Osteocyte (in vitro differentiated cells): ENCODE measurements at places on chromosomes 6 and 20.
A peak's percentile ranks its signal among the peaks of the same experiment; 100 is the strongest.

DNA sequence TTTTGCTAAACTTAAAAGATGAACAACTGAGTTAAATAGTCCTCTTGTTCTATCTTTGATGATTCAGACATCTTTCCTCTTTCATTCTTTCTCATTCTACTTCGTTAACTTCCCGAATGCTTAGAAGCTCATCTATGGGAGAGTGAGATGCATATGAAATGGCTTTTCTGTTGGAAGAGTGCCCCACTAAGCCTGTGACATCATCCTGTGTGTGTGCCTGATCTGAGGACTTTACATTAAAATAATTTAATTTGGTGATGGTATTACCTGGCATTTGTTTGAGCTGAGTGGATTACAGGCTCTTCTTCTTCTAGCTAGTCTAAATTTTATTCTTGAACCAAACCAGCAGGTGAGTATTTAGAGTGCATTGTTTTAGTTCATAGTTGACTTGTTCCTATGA, 626.5 kb downstream of the QKI start:
- no peak for DNase-seq

DNA sequence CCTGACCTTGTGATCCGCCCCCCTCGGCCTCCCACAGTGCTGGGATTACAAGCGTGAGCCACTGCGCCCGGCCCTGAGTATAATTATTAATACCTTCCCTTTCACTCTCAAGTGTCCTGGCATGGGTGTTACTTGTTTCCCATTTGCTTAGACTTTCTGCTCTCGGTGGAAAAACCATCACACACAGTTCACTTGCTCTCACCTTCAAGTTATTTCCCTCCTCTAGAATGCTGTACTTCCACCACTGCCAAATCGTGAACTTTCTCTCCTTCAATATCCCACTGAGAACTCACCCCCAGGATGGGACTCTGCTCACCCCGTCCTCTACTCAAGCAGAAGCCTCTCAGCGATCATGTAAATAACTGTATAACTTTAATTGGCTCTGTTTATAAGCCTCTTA, 4.6 kb upstream of the HIVEP1 start:
- no peak for DNase-seq

DNA sequence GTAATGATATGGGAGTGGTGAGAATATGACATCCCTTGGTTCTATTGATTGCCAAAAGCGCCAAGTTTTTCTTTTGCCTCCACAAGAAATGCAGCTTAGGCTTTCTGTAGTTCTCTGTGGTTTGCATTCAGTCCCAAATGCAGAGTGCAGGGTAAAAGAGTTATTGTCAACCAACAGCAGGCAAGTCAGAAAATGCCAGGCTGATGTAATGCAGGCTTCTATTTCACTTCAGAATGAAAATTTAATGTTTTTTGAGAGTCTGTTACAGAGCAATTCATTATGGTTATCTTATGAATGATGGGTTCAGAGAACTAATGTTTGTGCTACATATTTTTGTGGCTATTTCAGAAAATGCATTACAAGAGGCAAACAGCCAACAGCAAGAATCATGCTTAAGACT, 293.5 kb downstream of the CENPW start:
- DNase-seq, result no peak

DNA sequence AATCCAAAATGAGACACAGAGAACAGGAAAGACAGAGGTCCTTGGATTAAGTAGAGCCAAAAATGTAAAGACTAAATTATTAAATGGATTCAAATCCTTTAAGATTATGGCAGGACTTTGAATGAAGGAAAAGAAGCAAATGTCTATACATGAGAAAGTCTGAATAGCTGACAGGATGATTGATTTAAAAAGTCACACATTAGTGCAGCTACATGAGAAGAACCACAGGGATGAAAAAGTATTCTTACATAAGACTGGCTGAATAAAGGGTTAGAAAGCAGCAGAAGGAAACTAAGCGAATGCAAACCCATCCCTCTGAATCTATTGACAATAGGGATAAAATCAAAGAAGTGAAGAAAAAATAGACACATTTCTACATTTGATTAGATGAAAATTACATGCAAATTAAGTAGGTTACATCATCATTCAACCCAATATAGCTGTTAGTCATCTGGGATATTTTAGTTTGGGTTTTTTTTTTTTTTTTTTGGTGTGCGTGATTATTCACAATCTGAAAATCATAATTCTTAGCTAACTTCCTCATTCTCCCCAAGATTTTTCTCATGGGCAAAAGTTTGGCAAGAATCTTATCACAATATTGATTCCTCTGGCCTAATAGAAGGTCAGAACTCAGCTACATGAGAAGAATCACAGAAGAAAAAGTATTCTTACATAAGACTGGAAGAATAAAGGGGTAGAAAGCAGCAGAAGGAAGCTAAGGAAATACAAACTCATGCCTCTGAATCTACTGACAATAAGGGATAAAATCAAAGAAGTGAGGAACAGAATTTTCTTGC, 845.4 kb downstream of the HACE1 start:
- DNase-seq, result no peak

DNA sequence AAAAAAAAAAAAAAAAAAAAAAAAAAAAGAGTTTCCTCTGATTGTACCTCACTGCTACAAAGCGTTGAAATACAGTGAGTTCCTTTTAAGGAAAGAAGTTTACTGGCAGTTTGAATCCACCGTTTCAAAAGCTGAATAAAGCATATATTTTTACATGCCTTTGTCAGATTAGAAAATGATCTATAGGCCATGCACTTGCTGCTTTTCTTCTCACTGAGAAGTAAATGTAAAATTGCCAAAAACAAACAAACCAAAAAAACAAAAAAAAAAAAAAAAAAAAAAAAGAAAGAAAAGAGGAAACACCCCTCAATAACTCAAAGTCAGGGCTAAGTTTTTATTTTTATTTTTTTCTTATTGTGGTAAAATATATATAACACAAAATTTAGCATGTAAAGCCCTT, 81.9 kb downstream of the LYRM4 start:
- DNase-seq, result no peak

DNA sequence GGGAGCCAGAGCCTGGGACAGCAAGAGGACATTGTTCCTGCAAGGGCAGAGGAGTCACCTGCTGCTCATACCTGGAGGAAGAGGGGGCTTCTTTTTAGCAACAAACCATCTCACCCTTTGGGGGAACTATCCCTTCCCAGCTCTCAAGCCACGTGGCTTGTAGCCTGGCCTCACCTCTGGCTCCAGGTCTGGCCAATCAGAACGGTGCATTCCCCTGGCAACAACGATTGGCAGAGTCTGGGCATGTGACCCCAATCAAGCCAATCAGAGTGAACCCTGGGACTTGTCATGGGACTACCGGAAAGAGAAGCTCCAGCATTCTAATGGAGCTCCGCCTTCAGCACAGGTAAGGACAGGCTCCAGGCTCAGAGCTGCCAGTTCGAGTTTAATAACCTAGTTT, 33.6 kb downstream of the KCNB1 start:
- DNase-seq, result no peak

DNA sequence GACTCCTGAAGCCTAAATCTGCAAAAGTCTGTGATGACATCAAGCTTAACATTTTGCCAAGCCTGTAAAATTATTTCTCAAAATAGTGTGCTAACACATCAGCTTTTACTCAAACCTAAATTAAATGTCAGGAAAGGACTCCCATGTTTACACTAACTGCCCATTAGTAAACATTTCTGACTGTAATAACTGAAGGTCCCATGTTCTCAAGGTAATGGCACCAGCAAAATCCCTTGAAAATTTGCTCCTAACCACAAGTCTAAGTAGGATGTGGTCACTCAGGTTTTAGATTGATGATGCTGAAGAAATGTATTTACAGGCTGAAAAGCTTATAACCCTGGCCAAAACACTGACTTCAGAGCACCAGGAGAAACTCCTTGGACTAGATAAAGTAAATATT, 33.0 kb downstream of the BACH2 start:
- DNase-seq, result no peak

DNA sequence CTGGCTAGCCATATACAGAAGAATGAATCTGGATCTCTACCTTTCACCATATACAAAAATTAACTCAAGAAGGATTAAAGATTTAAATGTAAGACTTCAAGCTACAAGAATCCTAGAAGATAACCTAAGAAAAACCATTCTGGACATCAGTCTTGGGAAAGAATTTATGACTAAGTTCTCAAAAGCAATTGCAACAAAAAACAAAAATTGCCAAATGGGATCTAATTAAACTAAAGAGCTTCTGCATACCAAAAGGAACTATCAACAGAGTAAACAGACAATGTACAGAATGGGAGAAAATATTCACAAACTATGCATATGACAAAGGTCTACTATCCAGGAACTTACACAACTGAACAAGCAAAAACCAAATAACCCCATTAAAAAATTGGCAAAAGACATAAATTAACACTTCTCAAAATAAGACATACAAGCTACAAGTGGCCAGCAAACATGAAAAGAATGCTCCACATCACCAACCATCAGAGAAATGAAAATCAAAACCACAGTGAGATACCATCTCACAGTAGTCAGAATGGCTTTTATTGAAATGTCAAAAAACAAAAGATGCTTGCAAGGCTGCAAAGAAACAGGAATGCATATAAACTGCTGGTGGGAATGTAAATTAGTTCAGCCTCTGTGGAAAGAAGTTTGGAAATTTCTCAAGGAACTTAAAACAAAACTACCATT, 66.8 kb upstream of the RSPO3 start:
- no peak for DNase-seq

GRCh38 chr6:31877125-31877650, 1.6 kb downstream of the SLC44A4 start:
- DNase-seq, result no peak

DNA sequence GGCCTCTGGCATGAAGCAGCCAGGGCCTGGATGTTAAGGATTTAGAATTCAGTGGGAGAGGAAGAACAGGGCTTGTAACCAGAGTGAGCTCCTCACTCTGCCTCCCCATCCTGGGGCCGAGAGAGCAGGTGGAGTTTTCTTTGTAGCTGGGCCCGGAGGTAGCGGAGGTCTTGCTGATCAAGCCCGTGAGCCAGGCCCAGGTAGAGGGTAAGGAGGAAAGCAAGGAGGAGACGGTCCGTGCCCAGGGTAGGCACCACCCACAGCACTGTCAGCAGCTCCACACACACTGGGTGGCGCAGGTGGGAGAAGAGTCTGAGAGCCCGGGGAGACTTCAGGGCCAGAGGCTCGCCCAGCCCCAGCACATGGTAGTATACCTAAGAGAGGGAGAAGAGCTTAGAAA, 2.1 kb upstream of the PPP1R18 start:
- DNase-seq, result no peak

GRCh38 chr20:48901326-48901725, 20.2 kb upstream of the ARFGEF2 start:
- DNase-seq, result no peak

DNA sequence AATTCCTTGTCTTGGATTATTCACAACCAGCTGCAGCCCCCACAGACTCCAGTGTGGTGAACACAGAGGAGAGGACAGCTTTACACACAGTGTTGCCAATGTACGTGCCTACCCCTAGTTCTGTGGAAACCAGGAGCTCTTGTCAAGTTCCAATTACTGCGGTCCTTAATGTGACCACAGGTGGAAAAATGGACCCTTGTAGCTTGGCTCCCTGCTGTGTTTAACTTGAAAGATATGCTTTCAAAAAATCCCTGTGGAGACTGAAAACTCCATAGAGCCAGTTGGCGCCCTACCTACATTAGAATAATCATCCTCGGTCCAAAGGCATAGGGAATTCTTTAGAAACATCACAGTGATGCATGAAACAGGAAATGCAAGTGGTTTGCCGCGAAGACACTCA, 118.3 kb upstream of the SLC22A23 start:
- no peak for DNase-seq

DNA sequence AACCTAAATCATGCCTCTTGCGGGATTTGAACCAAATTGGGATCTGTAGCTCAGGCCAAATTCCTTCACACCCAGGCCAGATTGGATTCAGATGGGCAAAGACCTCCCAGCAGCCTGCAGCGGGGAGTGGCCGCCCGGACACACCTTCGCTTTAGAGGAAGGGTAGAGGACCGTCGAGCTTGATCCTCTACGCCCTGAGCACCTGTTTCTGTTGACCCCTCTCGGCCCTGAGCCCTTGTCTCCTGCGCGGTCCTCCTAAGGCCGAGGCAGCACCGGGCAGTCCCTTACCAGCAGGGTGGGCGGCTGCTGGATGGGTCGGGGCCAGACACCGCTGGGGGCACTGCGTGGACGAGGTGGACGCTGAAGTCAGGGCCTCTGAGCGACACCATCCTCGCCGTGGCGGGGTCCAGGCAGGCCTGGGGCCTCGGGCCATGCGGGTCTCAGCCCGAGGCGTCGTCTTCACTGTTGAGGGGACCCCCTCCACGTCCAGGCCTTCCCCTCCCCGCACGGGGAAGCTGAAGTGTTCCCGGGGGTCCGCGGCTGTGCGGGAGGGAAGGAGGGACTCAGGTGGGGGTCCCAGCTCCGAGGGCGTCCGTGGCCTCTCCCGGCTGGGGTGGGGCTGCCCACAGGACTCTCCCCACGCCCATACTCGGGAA, 114.8 kb downstream of the SMOC2 start:
- DNase-seq, result peak; percentile 84

DNA sequence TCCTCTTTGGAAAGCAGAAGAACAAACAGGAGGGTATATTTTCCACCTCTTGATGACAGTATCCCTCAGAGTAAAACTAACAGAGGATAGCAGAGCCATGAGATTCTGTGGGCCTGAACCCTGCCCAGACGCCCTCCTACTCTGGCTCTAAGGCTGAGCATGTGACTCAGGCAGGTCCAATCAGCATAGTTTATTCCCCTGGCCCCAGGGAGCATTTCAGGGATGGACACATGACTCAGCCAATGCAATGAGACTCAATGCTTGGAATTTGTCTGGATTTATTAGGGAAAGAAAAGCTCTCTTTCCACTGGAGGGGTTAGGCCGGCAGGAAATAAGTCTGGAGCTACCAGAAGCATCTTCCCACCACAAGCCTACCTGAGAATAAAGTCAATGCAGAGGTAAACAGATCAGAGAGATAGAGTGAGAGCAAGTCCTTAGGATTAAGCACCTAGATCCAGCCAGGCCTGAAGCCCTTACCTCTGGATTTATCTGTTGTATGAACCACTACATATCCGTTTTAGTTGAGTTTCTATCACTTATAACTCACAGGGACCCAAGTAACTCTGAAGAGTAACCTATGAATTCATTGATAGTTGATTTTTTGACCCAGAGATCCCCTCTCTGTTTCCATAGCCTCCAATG, 68.2 kb upstream of the EYA2 start:
- peak; percentile 42 for DNase-seq

DNA sequence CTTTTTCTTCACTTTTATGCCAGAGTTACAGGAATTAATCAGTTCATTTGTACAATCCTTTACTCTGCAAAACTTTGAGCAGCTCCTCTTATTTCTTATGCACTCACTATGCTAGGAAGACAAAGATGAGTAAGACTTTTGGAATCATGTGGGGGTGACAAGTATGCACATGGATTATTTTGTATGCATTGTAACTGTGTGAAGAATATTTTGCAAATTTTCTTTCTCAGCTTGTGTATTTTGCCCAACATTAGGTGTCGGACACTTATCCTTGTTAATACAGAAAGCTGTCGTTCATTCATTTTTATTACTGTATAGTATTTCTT, 88.6 kb downstream of the PPP1R14C start:
- no peak for DNase-seq

DNA sequence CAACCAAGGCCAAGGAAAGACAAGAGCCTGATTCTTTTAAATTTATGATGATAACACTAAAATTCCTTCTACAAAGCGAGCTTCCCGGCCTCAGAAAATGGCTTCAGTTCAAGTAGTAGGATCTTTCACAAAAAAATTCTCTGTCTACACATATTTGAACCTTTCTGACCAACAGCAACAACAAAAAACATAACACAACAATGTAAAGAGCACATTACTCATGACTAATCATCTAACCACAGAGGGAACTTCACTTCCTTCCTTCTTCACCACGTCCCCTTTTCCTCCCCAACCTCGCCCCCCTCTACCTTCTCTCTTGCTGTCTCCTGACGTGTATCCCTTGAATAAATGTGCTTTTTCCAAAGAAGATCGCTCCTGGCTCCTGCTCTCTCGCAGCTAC, 228.2 kb downstream of the MYLK4 start:
- DNase-seq, result no peak
